ENCODE measurements at places on chromosomes 4 and X.

- DNase-seq = no peak
These were observed 706.5 kb downstream of the CCSER1 start for GRCh38 chr4:90833706-90834105.

DNA sequence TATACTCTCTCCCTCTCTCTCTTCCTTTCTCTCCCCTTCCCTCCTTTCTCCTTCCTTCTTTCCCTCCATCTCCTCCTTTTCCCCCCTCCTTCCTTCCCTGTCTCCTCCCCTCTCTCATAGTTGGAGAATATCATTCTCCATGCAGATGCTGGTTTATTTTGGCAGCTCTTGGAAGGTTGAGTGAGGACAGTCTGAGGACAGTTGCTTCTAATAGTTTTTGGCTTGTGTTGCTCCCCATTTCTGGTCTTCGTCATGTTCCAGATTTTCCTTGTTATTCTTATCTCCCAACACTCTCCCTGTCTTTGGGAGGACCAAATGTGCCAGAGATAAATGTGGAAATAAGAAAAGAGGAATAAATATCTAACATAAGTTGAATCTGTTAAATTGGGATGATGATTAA, 263.0 kb downstream of the FRMPD4 start:
- no peak for DNase-seq

DNA sequence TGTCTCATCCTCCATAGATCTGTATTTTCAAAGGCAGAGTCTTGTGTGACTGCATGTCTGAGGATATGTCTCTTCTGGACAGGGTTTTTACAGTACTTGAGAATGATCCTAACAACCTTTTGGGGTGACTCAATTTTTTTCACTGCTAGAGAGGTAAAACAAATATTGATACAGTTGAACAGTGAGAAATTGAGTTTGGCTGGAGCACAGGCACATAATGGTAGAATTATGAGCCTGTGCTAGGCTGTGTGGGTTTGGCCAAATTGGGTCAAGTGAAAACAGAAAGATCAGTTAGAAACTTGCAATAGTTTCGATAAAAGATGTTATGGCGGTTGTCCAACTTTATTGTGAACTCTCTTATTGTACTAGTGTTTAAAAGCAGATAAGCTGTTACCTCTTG, 23.3 kb upstream of the EOLA2 start:
- no peak for DNase-seq

DNA sequence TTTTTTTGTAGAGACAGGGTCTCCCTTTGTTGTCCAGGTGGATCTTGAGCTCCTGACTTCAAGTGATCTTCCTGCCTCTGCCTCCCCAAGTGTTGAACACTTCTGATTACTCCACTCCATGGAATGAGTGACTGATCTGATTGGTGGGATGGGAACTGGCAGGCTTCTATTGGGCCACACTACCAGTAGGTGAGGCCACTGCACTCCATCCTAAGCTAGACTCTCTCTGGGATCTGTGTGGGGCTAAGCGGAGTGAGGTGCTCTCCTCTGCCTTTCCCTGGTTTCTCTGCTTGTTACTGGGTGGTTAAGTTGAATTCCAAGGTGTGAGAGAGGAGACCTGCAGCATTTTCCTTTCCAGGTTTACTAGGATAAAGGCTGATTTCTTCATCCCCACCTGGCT, 58.7 kb downstream of the ENOPH1 start:
- no peak for DNase-seq

DNA sequence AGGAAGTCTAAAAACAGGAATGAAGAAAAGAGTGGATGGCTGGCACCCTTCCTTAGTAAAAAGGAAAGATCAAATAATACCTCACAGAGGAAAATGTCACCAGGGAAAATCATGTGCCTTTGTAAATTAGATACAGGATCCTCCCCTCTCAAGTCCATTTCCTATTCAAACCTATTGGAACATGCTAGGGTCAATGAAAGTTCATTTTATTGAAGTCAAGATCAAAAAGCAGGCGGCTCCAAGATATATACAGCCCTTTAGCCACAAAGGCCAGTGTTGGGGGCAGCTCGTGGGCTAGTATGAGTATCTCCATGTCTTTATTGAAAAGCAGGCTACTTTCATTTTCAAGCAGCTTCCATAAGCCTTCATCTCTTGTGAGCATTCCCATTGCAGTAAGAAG, 141.1 kb downstream of the QDPR start:
- DNase-seq = no peak

GRCh38 chr4:1599491-1600210, 84.5 kb downstream of the FAM53A start:
- no peak for DNase-seq

- DNase-seq = no peak
These were observed 20.6 kb downstream of the LYAR start for GRCh38 chr4:4269331-4269731.

GRCh38 chr4:176443117-176443516, 123.4 kb downstream of the SPCS3 start:
- no peak for DNase-seq

DNA sequence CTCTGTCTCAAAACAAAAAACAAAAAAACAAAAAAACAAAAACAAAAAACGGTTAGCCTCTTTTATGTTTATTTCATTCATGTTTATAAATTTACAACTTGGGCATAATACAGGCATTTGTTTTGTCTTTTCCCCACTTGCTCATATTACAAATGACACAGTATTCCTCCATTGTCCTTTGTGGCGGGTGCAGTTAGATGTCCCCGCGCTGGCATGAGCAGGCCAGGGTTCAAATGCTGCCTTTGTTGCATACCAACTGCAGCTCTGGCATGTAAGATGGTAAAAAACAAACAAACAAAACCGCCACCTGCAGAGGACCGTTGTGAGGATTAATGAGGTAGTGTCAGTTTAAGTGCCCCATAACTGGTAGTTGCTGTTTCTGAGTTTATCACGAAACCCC, 16.1 kb upstream of the HPF1 start:
- no peak for DNase-seq

DNA sequence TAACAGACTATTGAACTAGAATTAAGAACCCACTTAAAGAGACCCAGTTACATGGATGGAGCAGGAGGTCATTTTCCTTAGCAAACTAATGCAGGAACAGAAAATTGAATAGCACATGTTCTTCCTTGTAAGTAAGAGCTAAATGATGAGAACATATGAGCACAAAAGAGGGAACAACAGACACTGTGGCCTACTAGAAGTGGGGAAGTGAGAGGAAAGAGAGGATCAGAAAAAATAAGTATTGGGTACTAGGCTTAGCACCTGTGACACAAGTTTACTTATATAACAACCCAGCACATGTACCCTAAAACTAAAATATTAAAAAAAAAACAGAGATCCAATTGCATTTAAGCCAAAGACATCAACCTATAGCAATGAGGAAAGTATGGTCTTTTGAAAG, 26.2 kb downstream of the ARAP2 start:
- no peak for DNase-seq

DNA sequence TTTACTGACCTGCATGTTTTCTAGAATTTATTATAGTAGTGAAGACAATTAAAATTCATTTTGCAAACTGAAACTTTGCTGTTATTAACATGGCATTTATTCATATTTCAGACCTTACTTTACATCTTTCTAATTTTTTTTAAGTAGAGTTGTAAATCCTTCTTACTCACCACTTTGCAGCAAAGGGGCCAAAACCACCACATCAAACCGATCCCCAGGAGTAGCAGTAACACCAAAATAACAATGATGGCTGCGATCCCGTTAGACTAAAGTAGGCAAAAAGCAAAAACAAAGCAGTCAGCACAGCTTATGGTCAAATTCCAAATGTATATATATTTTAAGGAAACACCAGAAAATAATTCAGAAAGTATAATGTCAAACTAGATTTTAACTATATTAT, 64.7 kb downstream of the ANTXR2 start:
- DNase-seq = no peak

DNA sequence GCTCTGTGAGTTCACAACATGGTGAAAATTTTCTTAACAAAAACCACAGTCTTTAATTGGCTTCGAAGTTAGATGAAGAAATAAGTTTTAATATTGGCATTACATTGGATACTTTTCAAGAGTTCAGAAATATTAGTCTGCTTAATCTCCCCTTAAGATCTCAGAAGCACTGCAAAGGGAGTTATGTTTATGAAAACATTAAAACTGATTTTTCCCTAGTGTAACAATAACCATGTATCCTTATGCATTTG, 1.5 kb downstream of the SETD7 start:
- no peak for DNase-seq

DNA sequence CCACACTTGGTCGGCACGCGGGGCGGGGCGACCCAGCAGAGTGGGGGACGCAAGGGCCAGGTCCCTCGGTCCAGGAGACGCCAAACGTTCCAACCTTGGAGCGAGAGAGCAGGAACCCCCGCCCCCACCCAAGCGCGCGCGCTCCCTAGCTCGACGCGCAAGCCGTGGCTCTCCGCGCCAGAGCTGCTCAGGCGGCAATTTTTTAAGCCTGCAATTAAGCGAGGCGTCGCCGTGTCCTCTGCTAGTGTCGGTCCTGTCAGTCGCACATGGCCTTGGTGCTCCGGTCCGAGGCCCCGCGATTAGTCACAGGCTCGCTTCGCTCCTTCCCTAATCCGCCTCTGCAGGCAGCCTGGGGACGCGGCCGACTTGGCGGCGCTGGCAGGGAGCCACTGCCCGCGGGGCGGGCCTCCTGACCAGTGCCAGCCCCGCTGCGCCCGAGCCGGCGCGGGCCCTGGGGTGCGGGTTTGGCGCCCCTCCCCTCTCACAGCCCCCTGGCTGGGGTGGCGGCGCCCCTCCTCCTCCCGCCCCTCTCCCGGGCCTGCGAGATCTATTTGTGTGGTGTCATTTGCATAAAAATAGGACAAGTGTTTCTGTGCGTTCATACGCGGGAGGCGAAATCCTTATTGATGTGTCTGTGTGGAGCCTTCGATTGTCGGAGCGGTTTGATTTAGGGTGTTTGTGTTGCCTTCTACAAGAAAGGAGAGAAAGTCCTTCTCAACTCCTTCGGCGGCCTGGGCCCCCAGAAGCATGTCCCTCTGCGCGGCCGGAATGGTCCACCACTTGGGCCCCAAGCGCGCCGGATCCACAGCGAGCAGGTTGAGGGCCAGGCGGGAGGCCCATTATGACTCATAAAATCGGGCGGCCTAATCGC, 9.8 kb upstream of the BCOR start:
- DNase-seq = no peak

DNA sequence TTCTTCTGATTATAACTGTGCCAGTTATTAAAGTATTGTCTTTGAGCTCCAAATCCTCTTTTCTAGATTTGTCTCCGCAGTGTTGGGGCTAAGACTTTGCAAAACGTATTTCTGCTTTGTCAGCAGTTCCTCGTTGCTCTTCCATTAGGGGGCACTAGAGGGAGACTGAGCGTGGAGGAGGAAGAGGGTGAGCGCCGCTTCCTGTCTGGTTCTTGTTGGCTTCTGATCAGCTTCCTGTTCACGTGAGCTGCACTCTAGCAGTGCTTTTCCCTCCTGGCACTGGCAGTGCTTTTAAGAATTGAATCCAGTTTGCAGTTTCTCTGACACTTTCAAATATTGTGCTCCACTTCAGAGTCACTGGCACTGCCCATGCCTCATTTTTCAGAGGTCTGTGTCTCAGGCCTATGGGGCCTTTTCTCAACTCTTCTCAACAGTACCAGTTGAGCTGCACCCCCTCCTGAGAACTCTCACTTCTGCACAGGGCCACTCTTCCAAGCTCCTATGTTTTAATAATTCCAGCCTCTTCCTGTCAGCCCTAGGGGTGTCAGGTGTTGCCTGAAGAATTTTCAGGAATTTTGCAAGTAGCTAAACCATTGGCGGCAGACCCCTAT, 54.4 kb upstream of the LCORL start:
- no peak for DNase-seq

DNA sequence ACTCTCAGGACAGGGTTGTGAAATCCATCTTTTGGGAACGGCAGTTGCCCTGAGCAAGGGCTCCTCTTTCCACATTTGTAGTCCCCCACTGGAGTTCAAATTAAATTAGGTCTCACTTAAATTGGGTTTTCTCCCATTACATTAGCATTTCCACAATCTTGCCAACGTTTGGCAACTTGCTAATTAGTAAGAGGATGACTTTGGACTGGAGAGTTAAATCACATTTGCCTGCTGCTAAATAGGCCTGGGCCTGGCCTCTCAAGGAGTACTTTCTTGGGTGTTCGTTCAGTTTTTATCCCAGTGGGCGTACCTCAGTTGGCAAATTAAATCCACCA, 33.8 kb downstream of the TNIP3 start:
- DNase-seq = no peak

- no peak for DNase-seq
These were observed 137.7 kb upstream of the FAT1 start for GRCh38 chr4:186861317-186861716.
